ENCODE measurements at places on chromosomes 4 and X.

DNA sequence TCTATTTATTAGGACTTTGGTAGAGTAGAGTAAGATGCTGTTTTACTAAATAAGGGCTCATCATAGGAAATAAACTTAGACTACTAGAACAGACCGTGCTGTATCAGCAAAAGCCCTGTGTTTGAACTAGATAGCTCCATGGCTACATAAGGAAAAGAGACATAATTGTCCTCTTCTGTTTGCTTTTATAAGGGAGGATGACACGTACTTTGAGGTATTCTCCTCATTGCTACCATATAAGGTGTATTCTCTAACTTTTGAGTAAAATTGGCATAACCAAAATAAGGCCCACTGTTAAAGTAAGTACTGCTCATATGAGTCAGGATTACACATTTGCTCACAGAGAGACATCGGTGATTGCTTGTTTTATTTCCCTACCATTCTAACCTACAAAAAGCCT is 64.3 kb downstream of the PDLIM5 start:
- DNase-seq, result no peak

- DNase-seq, result no peak
Measured at GRCh38 chr4:185211035-185211434, 1.6 kb downstream of the SNX25 start.

DNA sequence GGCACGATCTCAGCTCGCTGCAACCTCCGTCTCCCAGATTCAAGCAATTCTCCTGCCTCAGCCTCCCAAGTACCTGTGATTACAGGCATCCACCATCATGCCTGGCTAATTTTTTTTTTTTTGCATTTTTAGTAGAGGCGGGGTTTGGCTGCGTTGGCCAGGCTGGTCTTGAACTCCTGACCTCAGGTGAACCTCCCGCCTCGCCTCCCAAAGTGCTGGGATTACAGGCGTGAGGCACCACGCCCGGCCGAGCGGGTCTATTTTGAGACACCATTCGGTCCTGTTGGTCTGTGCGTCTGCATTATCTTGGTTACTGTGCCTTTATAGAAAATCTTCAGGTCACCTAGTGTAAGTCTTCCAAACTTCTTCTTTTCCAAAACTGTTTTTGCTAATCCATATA is 21.7 kb upstream of the RGS12 start:
- no peak for DNase-seq

DNA sequence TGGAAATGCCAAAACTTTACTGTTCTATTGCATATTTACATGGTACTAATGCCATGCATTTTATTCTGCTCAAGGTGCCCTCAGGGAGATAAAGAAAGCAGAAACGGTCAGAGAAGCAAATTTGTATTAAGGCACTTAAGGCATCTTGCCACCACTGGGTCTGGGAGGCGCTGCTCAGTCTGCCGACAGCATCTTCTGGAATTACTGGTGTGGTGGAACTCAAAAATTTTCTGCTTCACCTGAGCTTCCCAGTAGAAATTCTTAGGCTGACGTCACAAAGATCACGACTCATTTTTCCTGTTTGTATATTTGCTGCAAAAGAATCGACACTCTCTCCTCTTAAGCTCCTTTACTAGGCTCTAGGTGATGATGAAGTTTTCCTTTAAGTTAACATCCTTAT is 3.0 kb downstream of the RASSF6 start:
- DNase-seq, result no peak

DNA sequence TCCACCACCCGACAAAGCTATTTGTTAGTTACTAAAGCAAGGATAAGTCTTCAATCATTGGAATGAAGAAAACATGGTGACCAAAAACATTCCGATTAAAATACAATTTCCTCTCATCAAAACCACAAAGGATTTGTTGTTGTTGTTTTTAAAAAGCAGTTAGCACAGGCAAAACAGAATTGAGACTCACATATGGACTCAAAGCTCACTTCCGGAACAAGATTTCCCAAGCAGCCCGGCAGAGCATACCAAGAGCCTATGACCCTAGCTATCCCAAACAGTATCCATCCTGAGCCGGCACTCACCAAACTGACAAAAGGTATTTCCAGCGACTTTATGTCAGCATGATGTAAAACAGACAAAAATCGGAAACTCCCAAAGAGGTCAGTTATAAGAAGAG is 39.9 kb downstream of the ADGRA3 start:
- DNase-seq, result no peak

DNA sequence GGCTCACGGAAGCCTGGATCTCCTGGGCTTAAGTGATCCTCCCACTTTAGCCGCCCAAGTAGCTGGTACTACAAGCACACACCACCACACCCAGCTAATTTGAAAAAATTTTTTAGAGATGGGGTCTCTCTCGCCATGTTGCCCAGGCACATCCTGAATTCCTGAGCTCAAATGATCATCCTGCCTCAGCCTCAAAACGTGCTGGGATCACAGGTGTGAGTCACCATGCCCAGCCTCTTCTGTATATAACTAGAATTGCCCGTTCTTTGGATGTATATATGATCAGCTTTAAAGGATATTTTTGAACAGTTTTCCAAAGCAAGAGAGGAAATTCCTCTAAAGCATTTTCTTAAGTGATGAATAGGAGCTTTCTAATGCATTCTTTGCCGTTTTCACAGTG is 22.7 kb downstream of the ZFP42 start:
- DNase-seq, result no peak

DNA sequence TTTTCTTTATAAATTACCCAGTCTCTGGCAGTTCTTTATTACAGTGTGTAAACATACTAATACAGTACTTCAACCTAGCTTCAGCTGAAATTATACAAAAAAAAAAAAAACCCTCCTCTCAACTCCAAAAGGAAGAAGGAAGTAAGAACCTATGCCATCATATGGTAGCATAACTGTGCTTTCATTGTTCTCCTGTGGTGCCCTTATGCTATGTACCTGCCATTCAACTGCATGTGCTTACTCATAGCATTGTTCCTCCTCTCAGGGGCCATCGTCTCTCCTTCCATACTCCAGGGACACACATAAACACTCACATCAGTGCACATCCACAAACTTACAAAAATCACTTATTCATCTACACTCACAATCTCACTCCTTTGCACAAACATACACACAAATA is 470.1 kb upstream of the HS3ST1 start:
- DNase-seq, result no peak

DNA sequence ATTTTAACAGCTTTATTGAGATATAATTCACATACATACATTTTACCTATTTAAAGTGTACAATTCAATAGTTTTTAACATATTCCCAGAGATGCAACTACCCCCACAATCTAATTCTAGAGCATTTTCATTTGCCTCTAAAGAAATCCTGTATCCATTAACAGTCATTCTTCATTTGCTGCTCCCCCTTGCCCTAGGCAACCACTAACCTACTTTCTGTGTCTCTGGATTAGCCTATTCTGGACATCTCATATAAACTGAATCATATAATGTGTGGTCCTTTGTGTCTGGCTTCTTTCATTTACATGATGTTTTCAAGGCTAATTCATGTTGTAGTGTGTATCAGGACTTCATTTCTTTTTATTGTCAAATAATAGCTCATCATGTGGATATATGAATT is 105.1 kb upstream of the GRPR start:
- no peak for DNase-seq

- no peak for DNase-seq
Measured at GRCh38 chrX:105564501-105564900, 257.8 kb upstream of the NRK start.

- DNase-seq, result no peak
Measured at GRCh38 chr4:8644461-8644891, 51.9 kb downstream of the CPZ start.

- DNase-seq, result no peak
Measured at GRCh38 chr4:153556435-153556815, 90.3 kb downstream of the TMEM131L start.

- no peak for DNase-seq
Measured at GRCh38 chr4:3010998-3011397, 47.6 kb downstream of the GRK4 start.

DNA sequence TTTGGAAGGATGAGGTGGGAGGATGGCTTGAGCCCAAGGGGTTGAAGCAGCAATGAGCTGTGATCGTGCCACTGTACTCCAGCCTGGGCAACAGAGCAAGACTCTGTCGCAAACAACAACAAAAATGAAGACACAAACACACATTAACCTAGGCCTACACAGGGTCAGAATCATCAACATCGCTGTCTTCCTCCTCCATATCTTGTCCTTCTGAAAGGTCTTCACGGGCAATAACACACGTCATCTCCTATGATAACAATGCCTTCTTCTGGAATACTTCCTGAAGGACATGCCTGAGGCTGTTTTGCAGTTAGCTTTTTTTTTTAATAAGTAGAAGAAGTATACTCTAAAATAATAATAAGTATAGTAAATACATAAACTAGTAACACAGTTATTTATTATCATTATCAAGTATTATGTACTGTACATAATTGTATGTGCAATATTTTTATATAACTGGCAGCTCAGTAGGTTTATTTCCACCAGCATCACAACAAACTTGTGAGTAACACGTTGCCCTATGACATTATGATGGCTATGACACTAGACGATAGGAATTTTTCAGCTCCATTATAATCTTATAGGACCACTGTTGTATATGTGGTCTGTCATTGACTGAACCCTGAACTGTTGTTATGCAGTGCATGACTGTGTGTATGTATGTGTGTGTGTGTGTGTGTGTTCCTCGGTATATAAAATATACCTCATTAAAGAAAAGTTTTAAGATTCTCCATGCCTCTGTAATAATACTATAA is 69.2 kb upstream of the MAML3 start:
- DNase-seq, result no peak

DNA sequence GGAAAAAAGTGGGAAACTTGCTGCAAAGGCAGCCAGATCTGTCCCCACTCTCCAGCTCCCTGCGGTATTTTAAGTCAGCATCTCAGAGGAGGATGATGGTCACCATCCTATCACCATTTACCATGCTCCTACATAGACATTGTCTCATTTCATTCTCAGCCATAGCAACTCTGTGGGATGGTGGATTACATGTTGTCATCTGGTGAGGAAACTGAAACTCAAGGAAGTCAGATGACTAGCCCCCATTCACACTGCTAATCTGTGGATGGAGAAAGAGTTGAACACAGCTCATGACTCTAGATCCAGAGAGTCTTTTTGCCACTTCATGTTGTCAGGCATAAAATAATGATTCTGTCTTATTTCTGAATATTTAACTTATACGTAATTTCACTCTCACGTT is 323.5 kb downstream of the PTTG2 start:
- no peak for DNase-seq

DNA sequence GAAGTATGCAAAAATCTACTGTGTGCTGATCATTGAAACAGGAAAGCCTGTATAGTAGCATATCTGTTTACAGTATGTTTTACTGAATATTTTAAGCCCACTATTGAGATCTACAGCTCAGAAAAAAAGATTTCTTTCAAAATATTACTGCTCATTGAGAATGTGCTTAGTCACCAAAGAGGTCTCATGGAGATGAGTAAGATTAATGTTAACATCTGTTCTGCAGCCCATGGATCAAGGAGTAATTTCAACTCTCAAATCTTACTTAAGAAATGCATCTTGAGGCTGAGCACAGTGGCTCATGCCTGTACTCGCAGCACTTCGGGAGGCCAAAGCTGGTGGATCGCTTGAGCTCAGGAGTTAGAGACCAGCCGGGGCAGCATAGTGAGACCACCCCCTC is 3.3 kb downstream of the RNF4 start:
- DNase-seq, result no peak

DNA sequence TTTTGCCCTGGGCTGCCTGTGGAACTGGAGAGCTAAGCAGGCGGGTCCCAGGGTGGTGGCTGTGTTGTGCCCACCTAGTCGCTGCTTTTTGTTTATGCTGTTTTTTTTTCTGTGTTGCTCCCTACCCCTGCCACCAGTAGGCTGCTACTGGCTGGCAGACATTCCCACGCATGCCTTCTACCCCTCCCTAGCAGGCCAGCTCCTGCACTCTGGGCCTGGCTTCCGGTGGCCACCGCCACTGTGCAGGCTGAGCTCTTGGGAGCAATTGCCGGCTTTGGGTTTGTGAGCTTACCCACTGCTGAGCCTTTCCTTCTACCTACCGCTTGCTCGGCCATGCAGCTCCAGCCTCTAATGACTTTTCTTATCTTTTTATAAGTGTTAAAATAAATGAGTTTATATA is 57.6 kb downstream of the RBM46 start:
- DNase-seq, result no peak

DNA sequence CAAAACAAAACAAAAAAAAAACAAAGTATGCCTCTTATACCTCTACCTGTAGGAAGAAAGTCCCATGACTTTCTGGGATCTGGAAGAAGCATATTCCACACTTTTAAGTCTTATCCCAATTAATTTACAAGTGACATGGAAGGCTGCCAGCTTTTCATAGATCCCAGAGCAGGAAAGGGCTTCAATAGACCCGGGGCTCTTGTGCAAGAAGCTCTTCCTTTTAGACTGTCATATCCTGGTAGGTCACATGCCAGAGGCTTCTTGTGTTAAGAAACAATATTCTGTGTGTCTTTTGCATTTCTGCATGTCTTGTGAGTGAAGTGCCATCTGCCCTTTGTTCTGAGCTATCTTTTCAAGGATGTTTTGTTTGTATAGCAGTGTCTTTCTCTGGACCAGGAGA is 84.4 kb upstream of the PHOX2B start:
- DNase-seq, result no peak

- no peak for DNase-seq
Measured at GRCh38 chrX:40281336-40282005, 183.7 kb upstream of the BCOR start.

DNA sequence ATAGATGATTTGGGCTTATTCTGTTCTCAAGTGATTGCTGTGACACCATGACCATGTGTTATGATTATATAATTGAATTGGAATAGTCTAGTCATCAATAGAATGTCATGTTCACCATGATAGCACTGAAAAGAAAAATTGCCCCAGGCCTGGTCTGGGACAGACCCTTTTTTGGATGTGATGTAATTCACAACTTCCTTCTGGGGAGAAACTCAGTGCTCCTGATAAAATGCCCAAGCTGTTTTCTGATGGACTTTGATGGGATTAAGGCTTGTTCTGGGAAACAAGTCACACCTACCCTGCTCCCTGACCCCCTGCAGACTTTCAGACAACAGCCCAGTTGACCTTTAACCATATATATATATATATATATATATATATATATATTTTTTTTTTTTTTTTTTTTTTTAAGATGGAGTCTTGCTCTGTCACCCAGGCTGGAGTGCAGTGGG is 65.3 kb downstream of the RHOH start:
- DNase-seq, result no peak

DNA sequence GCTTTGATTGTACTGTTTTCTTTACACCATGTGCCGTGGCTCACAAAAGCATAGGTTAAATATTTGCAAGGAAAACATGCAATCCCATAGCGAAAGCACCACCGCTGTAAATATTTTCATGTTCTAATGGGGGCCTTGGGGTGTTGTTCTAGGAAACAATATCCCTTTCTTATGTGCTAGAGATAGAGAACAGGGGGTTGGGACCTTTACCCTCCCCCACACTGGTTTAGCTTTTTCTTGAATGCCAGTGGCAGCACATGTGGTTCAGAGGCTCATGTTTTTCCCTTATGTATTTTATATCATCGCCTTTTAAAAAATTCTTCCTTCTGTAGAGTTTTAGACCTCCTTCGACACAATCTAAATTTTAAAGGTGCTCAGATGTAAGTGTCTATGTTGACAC is 422.6 kb upstream of the TENM3 start:
- DNase-seq, result no peak

DNA sequence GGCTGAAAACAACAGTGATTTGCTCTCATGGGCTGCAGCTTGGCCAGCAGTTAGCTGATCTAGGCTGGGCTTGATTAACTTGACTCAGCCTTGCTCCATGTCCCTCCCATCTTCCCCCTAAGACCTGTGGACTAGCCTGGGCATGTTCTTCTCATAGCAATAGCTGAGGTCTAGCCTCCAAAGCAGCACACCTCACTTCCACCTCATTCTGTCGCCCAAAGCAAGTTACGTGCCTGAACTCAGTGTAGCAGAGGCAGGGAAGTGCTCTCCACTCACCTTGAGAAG is 62.2 kb downstream of the EVC start:
- no peak for DNase-seq

Data from stimulated activated CD4-positive, alpha-beta T cell treated with anti-CD3 and anti-CD28 coated beads, Interleukin-4, amount 100 ng/mL, for 4 hours (primary cell).